Stimulated activated CD4-positive, alpha-beta T cell treated with anti-CD3 and anti-CD28 coated beads, Interleukin-1b, Interleukin-23, amount 100 ng/mL, for 24 hours (primary cell): ENCODE measurements at places on chromosomes 13 and 19.

DNA sequence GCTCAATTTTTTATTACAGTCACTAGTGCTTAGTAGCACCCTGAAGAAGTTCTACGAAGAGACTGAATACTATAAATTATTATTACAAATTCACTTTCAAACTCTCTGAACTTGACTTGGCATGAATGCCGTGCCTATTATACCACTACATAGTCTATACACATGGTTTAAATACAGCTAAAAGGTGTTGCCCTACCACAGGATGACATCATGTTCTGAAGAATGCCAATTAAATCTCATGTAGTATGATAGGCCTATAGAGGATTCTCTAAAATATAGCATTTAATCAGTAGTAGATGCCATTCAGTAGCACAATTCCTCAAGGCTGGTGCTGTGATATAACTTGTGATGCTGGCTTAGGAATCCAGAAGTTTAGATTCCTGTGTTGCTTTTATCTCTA lies 16.7 kb upstream of the POSTN start:
- DNase-seq = no peak

DNA sequence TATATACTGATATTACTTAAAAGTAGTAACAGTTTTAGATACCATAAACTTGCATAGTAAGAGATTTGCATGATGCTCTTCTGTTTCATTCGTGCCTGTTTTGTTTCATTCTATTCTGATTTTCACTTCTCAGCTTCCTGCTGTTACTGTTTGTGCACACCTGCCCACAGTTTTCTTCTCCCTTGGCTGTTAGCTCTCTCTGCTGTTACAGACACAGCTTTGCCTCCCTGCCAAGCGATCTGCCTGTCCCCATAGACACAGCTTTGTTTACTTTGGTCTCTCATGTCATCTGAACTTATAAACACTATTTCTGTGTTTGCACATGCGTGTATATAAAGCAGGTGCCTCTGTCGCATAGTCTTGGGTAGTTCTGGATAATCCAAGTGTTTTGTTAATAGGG lies 21.4 kb upstream of the UPF3A start:
- no peak for DNase-seq

DNA sequence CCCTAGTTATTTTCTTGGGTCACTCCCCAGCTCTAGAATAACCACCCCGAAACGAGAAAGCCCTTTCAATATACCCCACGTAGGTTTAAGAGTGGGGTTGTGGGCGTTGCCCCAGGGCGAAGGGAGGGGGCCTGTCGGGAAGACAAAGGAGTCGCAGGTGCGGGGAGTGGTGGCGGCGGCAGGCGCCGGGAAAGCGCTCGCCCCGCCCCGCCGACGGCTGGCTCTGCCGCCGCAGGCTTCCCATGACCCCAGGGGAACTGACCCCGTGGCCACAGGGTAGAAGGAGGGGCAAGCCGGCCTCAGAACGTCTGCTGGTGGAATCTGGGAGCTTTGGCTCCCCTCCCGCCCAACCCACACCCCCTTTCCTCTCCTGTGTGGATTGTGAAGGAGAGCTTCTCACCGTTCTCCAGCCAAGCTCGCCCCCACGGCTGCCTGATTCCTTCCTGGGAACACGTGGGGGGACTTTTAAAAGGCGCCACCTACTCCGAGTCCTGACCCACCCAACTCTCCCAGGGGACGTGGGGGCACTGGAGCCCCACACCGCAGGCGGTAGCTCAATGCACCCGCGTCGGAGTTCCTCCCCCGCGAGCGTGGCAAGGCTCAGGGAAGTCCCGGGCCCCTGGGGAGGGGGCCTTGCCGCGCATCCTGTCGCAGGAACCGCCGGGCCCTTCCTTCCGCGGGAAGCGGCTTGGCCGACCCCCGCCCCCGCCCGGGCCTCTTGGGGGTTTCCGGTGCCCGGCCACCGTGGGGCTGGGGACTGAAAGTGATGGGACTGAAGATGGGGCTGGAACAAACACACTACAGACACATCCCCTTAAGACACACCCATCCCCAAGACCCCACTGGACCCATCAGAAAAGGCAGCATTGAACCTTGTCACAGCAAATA lies 5.5 kb downstream of the IER2 start:
- DNase-seq = no peak

- peak; percentile 31 for DNase-seq
Measured at GRCh38 chr19:42313096-42313839, at the start of gene TMEM145. TSS of gene TMEM145 (plus strand) at chr19:42313309. CDS start at chr19:42313377, 68 bp downstream.

DNA sequence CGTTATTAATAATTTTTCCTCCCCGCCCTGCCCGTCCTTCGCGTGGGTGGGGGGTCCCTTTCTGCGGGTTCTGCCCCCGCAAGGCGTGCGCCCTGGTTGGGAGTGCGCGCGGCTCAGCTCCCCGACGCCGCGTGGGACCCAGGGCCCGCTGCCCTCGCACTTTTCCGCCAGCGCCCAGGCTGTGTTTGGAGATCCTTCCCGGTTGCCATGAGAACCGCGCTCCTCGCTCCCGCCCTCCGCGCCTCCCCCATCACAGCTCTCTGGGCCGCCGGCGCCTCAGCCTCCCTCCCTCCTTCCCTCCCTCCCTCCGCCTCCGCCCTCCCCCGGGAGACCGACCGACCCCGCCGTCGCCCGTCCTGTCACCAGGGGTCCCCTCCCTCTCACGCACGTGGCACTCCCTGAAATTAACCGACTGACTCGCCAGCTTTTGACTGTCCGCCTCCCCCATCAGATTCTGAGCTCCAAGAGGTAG lies 2.4 kb upstream of the SSBP4 start:
- DNase-seq = no peak

DNA sequence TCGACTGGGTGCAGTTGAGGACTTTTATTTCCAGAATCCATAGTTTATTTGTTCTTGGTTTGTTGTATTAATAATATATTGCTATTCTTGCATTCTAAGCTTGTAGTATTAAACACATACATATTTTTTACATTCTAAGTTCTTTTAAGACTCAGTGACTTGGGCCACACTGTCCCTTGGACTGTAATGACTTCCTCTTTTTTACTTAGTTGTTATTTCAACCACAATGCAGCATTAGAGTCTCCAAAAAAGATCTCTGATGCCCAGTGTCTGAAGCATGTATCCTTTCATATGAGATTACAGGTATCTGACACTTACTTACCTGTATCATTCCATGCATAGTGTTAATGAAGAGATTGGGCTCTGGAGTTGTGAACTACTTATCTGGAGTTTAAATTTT lies 864.9 kb upstream of the PCDH20 start:
- no peak for DNase-seq

GRCh38 chr13:29046588-29046987 lies 226.4 kb downstream of the MTUS2 start:
- no peak for DNase-seq

DNA sequence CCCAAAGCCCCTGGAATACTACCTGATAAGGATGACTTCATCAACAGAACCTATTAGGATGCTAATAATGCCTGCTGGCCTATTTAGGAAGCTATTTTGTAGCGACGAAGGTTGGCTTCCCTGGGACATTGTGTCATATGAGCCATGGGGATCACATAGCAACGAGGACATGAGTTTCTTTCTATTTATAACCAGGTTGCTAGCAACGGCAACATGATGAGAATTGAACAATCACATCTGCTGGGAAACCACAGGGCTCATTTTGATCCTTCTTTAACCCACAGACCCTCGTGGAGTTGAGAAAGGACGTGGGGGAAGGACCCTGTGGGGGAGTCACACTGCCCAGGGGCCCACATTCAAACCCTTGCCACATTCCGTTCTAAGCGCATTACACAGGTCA lies 172.2 kb downstream of the COL4A1 start:
- no peak for DNase-seq

DNA sequence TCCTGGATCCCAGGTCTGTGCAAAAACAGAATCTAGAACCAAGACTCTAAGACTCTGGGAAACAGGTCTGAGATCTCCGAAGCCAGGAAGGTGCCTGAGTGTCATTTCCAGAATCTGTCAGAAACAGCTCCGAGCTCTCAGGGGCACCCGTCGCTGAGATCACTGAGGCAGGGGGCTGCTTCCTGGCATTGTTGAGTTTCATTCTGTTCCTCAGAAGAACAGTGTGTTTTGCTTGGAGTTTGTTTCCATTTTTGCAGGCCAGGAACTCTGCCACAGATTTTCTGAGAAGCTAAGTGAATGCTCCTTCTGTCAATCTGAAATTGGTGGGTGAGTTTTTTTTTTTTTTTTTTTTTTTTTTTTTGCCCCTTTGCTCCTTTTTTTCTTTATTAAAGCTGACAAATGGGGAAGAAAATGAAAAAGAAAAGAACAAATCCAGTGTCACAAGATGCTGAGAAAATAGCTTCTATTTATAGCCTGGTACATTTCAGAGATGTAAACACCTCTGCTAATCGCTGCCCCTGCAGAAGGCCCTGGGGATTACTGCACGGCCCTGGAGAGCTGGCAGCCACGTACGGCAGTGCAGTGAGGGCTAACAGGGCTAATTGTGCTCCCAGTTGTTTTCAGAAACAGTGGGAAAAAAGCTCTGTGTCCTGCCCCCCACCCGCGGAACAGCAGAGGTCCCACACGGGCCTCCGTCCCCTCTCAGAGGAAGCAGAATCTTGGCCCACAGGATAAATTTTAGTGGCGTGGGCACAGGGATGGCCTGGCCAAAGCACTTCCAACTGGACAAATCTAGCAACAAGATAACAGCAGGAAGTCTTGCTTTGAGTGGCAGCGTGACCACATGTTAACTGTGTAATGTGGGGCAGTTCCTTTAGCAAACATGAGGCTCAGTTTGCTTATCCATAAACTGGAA lies 237.6 kb upstream of the IRS2 start:
- DNase-seq = no peak

DNA sequence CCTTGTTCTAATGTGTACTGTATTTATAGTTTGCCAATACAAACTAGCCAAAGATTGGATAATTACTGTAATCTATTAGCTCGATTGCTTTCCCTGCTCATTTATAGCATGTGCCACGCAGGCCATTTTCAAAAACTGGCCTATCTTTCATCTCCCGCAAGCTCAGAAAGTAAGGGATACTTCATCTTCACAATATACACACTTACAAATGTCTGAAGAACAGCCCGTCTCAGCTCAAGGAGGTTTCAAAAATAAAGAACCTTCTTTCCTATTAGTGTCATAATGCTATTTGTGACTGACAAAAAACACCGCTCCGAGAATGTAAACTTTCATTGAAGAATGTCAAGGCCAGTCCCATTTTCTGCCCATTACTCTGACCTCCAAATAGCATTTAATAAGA lies 306.4 kb upstream of the ZNF507 start:
- DNase-seq = no peak

DNA sequence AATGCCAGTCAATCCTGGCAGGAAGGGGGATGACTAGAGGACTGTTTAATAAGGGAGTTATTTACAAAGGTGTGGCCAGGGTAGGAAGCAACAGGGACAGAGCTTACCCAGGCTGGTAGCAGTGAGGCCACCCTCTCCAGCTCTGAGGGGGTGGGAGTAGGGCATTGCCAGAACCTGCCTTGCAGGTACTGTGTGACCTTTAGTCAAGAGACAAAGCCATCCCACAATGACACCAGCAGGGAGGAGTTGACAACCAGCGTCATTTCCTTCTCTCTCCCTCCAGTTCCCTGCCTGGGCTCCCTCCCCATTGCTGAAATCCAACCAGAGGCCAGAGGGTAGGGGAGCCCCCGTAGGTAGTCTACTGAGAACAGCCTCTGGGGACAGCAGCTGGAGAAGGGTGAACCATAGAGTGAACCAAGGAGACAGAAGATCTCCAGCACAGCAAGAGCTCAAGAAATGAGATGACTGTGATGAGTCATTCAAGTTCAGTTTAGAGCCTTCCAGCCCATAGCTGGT lies 33.3 kb upstream of the SPATA13 start:
- no peak for DNase-seq

DNA sequence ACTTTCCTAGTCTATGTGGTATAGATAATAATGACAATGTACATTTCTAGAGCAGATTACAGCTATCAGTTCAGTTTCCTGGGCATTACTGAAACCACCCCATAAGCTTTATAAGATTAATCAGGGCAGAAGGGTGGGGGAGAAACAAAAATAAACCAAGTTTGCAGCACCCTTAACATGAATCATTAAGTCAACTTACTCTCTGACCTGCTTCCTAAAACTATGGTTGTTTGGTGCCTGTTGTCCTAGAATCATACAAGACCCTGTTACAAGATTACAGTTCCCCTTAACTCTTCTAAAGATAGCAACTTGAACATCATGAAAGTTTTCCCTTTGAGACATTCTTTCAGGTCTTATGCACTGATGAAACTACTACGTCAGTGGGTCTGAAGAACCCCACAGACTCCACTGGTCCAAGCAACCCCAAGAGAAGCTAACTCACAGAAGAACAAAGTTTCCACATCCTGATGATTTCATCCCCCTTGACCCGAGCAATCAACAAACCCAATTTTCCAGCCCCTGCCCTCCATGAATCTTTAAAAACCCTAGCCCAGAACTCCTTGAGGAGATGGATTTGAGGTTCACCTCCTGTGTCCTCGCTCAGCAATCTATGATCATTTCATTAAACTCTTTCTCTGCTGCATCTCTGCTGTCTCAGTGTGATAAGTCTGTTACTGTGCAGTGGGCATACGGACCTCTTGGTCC lies 336.5 kb downstream of the FOXO1 start:
- DNase-seq = no peak

- DNase-seq = no peak
Measured at GRCh38 chr19:15259907-15260306, 27.7 kb upstream of the EPHX3 start.

GRCh38 chr13:105565136-105565727 lies 970.2 kb downstream of the EFNB2 start:
- DNase-seq = no peak

- DNase-seq = no peak
Measured at GRCh38 chr19:789701-790060, 7.6 kb upstream of the PTBP1 start.

- DNase-seq = no peak
Measured at GRCh38 chr19:51022526-51022925, 3.0 kb upstream of the KLK10 start.

DNA sequence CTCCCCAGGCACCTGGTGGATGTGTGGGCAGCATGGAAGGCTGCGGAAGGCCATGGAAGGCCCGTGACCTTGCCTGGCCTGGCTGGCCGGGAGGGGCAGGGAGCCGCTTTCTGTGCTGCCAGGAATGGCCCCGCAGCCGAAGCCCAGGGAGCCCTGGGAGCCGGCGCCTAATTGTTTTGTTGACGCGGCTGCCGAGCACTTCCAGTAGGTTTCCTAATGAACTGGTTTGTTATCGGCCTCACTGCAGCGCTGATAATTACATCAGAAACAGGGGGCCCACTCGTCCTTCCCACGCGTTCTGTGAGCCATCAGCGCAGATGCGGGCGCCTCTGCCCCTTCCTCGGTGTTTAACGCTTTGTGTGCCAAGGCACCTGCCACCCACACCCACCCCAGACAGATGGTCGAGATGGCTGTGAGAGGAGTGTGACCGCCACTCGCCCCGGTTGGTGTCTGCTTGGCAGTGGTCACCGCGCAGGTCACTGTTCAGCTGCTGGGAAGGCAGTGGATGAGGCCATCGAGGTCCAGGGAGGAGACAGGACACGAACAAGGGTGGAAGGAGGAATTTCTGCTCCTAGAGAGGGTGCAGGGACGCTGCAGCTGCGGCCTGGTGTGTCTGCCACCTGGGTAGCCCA lies 124.5 kb downstream of the KDM4B start:
- no peak for DNase-seq

DNA sequence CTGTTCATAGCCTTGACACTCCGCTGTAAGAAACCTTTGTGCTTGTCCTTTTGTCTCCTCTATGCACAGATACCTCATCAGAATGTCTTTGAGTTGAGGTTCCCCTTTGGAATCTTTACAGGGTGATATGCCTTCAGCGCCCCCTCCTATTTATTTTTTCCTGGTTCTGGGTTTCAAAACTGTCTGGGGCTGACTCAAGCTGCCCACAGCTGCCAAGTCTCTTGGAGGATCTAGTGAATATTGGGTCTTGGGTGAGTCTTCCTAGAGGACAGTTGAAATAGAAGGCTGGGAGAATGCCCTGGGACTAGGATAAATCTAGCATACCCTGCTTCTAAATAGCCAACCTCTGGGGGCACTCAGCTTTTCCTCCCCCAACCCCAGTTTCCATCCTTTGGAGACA lies 930 bp downstream of the ZNF136 start:
- DNase-seq = no peak
